ENCODE measurements at places on chromosomes 6 and 20.
A peak's percentile ranks its signal among the peaks of the same experiment; 100 is the strongest.

GRCh38 chr6:139231206-139231605 lies 60.6 kb downstream of the TXLNB start:
- DNase-seq = no peak

- no peak for DNase-seq
Observed at GRCh38 chr6:29994826-29995225, 52.5 kb downstream of the HLA-A start.

DNA sequence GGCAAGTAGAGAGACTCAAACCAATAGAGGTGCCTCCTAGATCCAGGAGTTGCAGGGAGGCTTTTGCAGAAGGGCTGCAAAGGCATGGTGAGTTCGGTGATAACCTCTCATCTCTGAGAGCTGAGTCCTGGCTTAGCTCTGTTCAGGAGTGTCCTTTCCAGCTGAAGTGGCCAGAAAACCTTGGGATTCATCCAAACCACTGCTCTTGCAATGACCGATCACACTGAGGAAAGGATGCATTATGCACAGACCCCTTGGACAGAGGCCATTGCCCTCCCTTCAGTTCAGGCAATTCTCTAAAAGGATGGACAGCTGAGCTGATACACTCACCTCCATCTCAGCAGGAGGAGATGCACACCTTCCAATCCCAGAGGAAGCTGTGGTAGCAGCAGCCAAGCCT lies 158.8 kb upstream of the ENPP5 start:
- DNase-seq = no peak

DNA sequence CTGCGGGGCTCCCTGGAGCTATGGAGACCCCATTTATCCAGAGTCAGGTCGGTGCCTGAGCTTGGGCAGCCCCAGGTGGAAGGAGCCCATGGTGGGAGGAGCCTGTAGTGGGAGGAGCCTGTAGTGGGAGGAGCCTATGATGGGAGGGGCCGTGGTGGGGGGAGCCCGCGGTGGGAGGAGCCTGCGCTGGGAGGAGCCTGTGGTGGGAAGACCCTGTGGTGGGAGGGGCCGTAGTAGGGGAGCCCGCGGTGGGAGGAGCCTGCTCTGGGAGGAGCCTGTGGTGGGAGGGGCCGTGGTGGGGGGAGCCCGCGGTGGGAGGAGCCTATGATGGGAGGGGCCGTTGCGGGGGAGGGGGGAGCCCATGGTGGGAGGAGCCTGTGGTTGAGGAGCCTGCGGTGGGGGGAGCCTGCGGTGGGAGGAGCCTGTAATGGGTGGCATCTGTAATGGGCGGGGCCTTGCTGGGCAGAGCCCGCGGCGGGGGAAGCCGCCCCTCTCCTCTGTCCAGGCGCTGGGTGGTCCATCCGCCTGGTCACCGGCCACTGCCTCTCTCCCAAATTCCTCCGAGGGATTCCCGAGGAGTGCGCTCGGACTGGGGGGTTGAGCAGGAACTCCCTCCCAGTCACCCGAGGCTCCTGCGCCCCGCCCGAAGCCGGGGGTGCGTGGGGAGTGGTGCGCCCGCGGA lies 567 bp upstream of the FNDC11 start:
- DNase-seq = peak; percentile 87

DNA sequence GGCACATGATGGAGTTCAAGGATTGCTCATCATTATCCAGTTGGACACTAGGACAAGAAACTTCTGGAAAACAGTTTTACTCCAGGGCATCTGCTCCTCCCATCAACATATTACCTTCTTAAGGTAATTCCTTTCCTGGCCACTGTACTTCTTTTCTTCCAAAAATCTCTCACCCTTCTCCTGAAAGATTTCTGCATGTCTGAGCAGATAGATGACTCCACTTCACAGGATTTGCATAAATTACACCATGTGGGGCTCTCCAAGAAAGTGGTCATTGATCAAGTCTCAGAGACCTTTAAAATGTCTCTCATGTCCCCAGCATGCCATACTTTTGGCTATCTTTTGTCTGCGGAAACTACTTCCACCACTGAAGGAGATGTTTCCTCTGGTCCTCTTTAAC lies 103.2 kb upstream of the TNFAIP3 start:
- DNase-seq = no peak

GRCh38 chr6:139330826-139331500 lies 39.2 kb upstream of the TXLNB start:
- no peak for DNase-seq

DNA sequence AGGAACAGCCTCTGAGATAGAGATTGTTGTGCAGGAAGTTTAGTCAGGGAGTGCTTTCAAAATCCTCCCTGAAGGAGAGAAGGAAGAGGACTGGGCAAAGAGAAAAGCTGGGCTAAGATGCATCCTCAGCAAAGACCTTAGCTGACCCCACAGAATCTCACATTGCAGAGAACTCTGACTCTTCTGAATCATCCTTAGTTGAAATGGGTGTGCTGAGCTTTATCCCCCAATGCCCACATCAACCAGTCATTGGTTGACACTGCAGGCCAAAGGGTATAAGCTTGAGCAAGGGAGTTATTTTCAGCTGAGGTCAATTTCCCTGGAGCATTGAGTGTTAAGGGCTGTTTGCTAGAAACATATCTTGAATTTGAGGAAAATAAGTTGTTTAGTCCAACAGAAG lies 732.2 kb downstream of the CBLN4 start:
- DNase-seq = no peak

- no peak for DNase-seq
Observed at GRCh38 chr6:113377362-113377942, 479.7 kb upstream of the MARCKS start.

GRCh38 chr6:121485359-121485811 lies 49.9 kb downstream of the GJA1 start:
- peak; percentile 35 for DNase-seq

GRCh38 chr6:38067263-38067980 lies 247.9 kb downstream of the ZFAND3 start:
- no peak for DNase-seq

DNA sequence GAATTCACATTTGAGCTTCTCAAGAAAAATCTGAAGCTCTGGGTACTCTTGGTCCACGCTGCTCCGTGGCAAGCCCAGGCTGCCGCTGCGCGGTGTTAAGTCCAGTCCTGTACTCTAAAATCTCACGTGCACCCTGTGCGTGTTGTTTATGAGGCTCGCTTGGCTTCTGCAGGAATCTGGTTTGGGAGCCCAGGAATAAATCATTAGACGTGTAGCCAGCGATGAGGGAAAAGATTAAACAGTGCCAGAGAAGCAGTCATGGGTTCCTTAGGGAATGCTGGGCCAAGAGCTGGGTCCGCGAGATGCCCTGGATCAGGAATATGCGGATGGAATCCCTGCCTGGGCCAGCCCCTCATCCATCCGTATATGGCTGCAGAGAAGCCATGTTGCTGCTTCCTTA lies 87.3 kb downstream of the KCNB1 start:
- no peak for DNase-seq

DNA sequence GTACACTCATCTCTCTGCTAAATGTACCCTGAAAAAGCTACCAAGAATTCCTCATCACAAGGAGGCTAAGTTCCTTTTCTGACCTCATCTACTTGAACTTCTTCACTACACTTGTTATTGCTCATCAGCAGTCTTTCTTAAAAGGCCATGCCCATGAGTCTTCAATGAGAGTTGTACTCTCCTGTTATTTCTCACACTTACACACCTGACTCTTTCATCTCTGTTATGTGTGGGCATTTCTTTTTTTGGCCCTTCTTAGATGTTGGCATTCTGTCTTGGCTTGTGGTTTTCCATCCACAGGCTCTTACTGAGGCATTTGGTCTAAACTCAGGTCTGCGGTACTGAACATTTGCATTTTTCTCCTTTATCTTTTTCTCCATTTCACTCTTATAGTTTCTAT lies 10.7 kb upstream of the SLC17A1 start:
- no peak for DNase-seq

- DNase-seq = no peak
Observed at GRCh38 chr20:50484271-50484976, 25.8 kb upstream of the PTPN1 start.

GRCh38 chr6:88574651-88575050 lies 388.8 kb downstream of the RNGTT start:
- DNase-seq = no peak

DNA sequence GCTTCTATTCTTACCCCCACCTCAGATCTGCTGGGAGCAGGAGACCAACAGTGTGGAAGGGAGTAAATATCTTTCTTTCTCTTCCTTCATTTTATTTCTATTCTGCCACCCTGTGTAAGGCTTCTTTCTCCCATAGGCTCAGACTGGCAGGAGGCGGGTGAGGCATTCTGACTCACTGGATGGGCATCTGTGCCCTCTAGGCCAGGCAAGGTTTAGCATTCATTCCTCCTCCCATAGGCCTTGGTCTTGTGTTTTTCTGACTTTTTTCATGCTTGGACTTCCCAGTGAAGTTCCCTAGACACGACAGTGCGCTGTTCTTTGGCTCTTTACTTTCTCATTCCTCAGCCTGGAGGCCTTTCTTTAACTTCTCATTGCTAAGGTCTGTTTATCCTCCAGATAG lies 235.2 kb downstream of the SYNE1 start:
- DNase-seq = peak; percentile 68

GRCh38 chr6:87225937-87226336 lies 70.6 kb downstream of the ZNF292 start:
- no peak for DNase-seq

GRCh38 chr20:19428324-19428723 lies 215.9 kb downstream of the SLC24A3 start:
- DNase-seq = no peak

GRCh38 chr6:160426136-160426535 lies 78.0 kb downstream of the SLC22A3 start:
- DNase-seq = no peak

- peak; percentile 41 for DNase-seq
Observed at GRCh38 chr6:15521582-15521981, 141.2 kb downstream of the DTNBP1 start.

- DNase-seq = no peak
Observed at GRCh38 chr6:901696-902460, 208.9 kb upstream of the EXOC2 start.

- DNase-seq = no peak
Observed at GRCh38 chr6:134247844-134248580, 69.9 kb downstream of the SGK1 start.

- no peak for DNase-seq
Observed at GRCh38 chr20:19920381-19921138, 96.6 kb upstream of the NAA20 start.

DNA sequence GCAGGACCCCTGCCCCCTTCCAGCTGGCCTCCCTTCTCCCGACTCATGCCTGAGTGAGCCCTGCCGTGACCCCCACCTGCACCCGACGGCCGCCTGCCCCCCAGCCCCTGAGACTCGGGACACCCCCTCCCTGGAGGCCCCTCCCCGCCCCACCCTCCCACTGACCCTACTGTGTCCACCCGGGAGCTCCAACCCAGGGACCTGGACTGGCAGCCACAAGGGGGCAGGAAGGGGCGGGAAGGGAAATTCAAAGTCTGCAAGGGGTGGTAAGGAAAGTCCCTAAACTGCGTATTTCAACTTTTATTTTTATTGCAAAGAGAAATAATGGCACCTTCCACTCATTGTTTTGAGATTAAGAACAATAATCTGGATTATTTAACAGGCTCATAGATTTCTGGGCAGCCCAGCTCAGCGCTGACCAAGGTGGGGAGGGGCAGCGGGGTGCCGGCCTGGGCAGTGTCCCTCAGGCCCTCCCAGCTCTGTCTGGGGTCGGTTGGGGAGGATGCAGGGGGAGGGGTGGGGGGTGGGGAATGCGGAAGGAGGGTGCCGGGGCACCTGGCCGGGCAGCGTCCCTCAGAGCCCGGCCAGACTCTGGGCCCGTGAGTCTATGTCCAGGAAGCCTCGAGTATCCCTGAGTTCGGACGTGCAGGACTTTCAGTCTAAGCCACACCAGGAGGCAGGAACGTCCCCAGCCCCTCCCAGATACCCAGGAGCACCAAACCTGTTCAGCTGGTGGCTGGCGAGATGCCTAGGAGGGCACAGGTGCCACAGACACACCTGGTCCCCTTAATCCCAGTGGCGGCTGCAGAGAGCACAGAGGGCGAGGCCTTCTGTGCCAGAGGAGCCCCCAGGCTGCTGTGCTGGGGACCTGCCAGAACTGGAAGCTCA lies 1.3 kb upstream of the PTK6 start:
- no peak for DNase-seq

DNA sequence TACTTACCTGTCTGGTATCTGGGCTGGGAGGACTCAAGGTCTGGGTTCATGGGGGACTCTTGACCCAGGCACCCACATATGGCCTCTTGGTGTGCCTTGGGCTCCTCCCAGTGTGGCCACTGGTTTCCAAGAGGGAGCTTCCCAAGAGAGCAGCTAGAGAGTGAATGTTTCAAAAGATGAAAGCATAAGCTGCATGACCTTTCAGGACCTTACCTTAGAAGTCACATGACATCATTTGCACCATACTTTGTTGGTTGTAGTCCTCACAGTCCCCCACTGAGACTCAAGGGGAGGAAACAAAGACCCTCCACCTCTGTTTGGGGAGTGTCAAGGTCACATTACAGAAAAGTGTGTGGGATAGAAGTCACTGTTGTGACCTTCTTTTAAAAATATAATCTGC lies 13.9 kb downstream of the ACTR5 start:
- no peak for DNase-seq

- DNase-seq = no peak
Observed at GRCh38 chr6:144321839-144322591, 36.9 kb downstream of the UTRN start.
